ENCODE measurements at places on chromosomes 7 and 10.

- peak; percentile 91 for DNase-seq
Observed at GRCh38 chr10:74799721-74800221, 26.6 kb upstream of the KAT6B start.

GRCh38 chr7:11006291-11006690, 32.6 kb downstream of the PHF14 start:
- DNase-seq, result no peak

GRCh38 chr7:44262031-44262430, 61.3 kb downstream of the YKT6 start:
- peak; percentile 61 for DNase-seq

GRCh38 chr10:132109341-132110110, 43.8 kb downstream of the JAKMIP3 start:
- no peak for DNase-seq

- no peak for DNase-seq
Observed at GRCh38 chr7:30177186-30177585, 42.4 kb downstream of the MTURN start.

GRCh38 chr10:10684972-10685371, 332.7 kb upstream of the CELF2 start:
- DNase-seq, result no peak

GRCh38 chr10:86252079-86252478, 114.5 kb downstream of the GRID1 start:
- DNase-seq, result no peak
